ENCODE measurements at places on chromosomes 3 and 15.

- DNase-seq = no peak
Measured at GRCh38 chr3:158058495-158059130, 47.6 kb downstream of the SHOX2 start.

DNA sequence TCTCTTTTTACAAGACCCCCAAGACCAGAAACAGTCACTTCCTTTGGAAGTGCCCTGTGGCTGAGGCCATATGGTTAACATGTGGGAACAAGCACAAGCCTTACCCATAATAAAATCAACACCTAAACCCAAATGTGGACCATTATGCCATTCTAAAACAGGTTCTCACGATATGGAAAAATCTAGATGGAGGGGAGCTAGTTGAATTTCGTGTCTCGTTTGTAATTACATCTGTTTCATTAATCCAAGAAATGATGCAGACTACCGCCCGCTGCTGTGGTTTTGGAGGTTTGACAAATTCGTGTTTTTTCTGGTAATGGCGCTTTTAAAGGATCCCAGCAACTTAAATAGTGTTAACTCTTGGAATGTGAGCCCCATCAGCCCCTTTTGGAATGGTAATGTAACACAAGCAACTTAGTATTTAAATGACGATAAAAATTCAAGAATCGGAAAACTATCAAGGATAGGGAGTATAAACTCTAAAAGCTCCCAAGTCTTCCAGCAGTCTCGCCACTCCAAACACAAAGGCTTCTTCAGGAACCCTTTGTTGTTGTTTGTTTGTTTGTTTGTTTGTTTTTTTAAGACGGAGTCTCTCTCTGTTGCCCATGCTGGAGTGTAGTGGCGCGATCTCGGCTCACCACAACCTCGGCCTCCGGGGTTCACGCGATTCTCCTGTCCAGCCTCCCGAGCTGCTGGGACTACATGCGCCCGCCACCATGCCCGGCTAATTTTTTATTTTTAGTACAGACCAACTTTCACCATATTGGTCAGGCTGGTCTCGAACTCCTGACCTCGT is 1.1 kb downstream of the CNBP start:
- no peak for DNase-seq

DNA sequence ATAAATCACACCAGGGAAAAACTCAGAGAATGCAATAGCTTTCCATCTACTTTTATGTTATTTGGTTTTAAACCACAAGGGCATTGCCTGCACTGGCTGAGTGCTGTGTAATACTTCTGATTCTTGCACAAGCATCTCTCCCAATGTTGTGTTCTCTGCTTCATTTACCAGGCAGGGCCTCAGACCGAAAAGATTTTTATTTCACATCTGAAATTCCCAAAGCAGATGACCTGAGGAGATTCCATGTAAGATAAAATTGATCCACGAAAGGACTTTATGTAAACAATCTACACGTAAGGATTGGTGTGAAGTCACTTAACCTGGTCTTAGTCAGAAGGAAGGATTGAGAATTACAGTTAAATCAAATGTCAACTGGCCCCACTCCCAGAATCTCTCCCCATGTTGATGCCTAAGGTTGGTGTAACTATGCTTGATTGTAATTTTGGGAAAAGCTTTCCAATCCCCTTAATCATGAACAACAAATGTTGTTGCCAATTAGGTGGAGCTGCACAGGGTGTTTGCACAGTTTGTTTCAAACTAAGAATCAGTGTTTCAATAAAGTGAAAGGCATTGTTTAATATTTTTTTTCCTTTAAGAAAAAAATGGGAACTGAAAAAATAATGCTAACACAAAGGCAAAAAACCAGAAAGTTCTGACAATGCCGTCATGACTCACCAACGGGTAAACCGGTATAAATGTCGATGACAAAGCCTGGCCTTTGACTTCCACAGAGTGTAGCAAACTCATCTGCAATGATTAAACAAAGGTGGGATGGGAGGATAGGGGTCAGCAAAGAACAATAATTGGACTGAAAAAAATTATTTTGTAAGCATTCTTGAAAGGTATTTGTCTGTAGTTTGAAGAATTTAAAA is 128.6 kb downstream of the DUT start:
- no peak for DNase-seq

DNA sequence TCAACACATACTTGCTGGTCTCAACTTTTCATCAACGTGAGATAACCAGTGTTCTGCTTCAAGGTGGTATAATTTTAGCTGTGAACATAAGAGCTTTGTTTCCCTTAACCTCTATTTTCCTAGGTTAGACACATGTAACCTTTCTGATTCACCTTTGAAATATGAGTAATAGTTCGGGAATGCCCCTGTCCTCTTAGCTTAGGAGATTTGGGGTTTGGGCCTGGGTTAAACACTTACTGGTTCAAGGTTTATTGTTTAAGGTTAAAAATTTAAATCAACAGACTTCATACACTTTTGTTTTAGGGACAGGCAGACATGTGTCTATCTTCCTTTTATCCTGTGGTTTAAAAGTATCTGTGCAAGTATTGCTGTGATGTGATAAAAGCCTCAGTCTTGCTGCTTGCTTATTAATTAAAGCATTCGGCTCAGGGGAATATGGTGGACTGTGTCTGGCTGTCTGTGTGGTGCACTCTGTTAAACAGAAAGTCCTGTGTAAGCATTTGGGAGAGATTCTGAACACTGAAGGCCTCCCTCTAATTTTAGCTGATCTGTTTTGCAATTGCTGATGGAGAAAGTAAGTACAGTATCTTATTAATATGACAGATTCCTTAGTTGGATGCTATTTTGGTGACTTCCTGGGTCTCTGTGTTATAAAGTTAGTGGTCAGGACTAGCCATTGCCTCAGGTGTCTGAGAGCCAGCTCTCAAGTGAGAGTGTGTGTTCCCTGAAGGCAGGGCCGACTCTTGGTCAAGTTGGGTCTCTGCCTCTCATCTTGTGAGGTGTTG is 81.8 kb downstream of the USP13 start:
- DNase-seq = no peak

DNA sequence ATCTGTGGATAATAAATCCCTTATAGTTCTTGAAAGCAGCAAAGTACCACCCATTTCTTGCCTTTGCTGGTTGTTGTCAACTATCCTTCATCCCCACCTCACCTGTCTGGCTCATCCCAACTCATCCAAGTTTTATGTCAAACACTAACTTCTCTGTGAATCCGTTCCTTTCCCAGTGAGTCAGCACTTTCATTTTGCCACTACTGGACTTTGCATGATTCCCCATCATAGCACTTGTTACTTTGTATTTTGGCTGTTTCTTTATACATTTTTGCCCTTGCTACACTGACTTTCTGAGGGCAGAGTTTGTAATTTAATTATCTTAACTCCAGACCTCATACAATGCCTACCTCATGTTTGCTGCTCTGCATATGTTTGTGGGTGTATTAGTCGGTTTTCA is 90.8 kb upstream of the RORA start:
- no peak for DNase-seq

- no peak for DNase-seq
Measured at GRCh38 chr15:47258521-47258920, 458.8 kb upstream of the SEMA6D start.

- DNase-seq = no peak
Measured at GRCh38 chr3:33089515-33089914, 7.4 kb downstream of the GLB1 start.

DNA sequence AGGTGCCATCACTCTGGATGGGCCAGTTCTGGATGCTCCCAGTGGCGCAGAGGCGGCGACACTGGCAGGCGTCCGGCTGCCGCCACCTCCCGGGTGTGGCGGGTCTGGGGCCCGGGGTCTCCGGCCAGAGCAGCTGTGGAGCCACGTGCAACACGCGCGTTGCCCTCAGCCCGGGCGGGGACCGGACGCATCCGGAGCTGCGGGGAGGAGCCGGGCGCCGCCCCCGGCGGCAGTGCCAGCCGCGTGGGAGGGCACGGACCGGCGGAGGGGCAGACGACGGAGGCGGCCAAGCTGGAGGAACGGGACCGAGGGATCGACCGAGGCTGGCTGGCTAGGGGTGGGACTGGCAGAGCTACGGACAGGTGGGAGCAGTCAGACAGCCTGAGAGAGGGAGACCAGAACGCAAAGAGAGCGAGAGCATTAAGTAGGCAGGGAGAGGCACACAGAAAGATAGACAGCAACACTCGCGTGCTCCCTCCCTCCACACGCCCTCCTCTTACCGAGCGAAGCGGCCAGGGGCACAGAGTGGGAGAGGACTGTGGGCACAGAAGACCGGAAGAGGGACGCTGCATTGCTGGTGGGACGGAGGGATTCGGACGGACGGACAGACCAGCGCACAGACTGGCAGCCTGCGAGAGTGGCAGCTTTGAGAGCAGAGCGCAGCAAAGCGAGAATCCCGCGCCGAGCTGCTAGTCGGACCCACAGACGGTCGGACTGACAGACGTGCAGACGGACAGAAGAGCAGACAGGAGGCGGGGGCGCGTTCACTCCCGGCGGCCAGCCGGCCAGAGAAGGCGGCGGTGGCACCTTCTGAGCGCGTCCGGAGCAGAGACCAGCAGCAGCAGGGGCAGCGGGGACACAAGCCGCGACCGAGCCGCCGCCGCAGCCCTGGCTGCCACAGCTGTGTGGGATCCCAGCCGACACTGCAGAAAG is at the start of gene ARPP21:
Gene ARPP21, plus strand, starts transcription at position 272 of the 933 bp plus-strand sequence. CDS start 42,227 bp downstream, outside the sequence.
- peak; percentile 72 for DNase-seq

GRCh38 chr3:50226888-50227389 is 9.1 kb upstream of the GNAI2 start:
- no peak for DNase-seq
